NCI-H2171 (cell line): ENCODE measurements at places on chromosomes 12 and 14.

GRCh38 chr12:57006809-57007475 lies 596 bp upstream of the ZBTB39 start:
- no peak for DNase-seq

GRCh38 chr12:103877288-103877687 lies 36.3 kb upstream of the NT5DC3 start:
- DNase-seq, result no peak

GRCh38 chr12:20946732-20947131 lies 136.2 kb downstream of the SLCO1B3 start:
- no peak for DNase-seq

- DNase-seq, result no peak
These were observed 58.1 kb downstream of the TBX5 start for GRCh38 chr12:114347861-114348260.
